ENCODE measurements at places on chromosomes 3 and 15. TPM values are rescaled to one million over a fixed set of nuclear protein-coding genes. Genes with fewer than 3 reads are reported as not detected.
A peak's percentile ranks its signal among the peaks of the same experiment; 100 is the strongest.

Gene WDR93
- not detected for total RNA-seq

Gene GRIP2
- total RNA-seq: 0.63 TPM

Gene ENTPD3
- not detected for total RNA-seq

GRCh38 chr3:188776447-188776846, 395.3 kb upstream of the TPRG1 start:
- no peak for DNase-seq

- DNase-seq: no peak
Observed at GRCh38 chr3:42652611-42653302, 740 bp upstream of the ZBTB47 start.

DNA sequence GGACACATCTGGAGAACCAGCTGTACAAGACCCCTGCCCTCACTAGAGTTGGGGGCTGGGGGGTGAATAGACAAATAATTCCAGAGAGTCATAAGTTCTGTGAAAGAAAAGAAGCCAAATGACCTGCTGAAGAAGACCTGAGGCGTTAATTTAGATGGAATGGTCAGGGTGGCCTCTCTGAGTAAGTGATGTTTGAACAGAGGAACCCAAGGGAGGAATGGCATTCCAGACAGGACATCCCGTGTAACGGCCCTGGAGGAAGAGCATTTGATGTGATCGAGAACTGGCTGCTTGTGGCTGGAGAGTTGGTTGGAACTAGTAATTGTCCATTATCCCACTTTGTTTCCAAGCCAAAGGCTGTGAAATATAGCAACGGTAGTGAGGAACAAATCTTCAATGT, 1.7 kb downstream of the NR2C2 start:
- no peak for DNase-seq

GRCh38 chr15:47750740-47751262, 33.5 kb downstream of the SEMA6D start:
- DNase-seq: no peak

GRCh38 chr3:130688015-130688688, 58.5 kb downstream of the PIK3R4 start:
- no peak for DNase-seq

Gene SCAMP5
- 20.6 TPM for total RNA-seq

Gene IQCH
- 1.00 TPM for total RNA-seq

GRCh38 chr3:134427400-134428111, 53.3 kb upstream of the AMOTL2 start:
- DNase-seq: peak; percentile 94

Gene GOLGA6B
- not detected for total RNA-seq

GRCh38 chr15:57345584-57345983, 30.7 kb upstream of the CGNL1 start:
- DNase-seq: no peak

- peak; percentile 84 for DNase-seq
Observed at GRCh38 chr15:25170113-25170731, 215.4 kb downstream of the SNRPN start.

GRCh38 chr3:72591522-72592421, 256.5 kb downstream of the SHQ1 start:
- DNase-seq: no peak

DNA sequence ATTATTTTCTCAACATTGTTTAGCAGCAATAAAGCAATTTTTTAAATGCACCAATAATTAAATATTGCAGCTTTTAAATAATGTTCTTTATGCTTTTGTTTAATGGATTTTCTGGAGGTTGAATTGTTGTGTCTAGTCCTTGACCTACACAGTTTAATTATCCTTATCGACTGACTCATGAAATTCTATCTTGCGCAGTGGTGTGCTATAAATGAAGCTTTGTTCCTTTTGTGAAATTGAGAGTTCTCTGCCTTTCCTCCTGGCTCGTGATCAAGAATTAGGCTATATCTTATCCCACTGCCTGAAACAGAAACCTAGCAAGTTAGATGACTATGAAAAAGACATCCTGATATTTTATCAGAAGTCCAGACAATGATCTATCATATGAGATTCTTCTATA, 37.0 kb upstream of the PIK3R4 start:
- no peak for DNase-seq

DNA sequence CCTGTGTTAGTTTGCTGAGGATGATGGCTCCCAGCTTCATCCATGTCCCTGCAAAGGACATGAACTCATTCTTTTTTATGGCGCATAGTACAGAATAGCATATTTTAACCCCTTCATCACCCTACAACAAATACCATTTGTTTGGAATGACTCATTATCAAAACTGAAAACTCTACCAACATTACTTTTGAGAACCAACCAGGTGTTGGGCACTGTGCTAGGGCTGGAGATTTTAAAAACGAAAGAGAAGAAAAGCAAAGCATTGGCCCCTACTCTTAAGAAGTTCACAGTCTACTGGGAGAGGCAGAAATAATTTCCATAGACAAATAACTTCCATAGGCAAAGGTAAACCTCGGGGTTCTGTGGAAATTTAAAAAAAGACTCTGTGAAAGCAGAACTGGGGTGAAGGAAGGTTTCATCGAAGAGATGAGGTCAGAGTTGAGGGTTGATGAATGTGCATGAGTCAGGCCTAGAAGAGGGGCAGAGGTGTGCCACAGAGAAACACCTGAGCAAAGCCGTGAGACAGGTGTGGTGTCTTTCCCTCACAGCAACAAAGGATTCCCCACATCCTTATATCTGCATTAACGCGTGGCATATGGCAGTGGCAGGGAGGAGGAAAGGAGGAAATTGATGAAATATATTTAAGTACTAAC, 51.0 kb downstream of the MCF2L2 start:
- DNase-seq: no peak

Data from chondrocyte (in vitro differentiated cells).